ENCODE measurements at places on chromosomes 4 and X.

DNA sequence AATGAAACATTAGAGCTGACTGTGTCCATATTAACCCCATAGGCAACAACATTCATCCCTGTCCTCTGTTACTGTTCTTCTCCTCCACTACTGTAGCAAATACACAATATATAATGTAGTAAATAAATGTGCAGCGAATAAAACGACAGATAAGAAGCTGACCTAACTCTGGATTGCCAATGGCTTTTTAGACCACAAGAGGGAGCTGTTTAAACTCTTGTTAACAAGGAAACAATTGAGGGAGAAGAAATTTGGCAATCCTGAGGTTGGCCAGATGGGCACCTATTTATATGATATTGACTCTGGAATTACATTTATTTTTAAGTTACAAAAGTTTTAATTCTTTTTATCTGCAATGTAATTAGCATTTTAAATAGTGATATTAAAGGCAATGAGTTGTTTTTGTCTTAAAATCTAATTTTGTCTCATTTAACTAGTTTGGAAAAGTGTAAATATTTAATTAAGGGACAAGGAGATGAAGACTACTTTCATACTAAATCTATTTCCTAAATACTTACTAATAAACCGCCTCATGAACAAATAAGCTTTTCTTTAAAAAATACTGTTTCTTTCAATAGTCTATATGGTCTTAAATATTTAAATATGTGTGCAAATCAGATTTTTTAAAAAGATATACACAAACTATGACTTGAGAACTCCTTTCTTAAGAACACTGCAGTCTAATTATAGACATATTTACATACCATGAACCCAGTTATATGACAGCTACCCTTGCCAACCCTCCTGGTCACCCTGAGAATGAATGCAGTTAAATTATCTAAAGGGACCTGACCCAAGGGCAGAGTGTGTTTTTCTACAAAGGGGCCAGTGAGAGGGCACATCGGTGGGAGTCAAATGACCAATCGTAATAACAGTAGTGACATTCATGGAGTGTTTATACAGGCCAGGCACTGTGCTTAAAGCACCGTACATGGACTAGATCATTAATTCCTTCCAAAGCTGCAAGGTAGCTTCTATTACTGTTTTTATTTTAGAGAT, 52.9 kb upstream of the HPF1 start:
- no peak overlapping the region for H3K27ac ChIP-seq
- H3K27me3 ChIP-seq: no peaks in the 10 kb centered on the region
- no peak for DNase-seq

DNA sequence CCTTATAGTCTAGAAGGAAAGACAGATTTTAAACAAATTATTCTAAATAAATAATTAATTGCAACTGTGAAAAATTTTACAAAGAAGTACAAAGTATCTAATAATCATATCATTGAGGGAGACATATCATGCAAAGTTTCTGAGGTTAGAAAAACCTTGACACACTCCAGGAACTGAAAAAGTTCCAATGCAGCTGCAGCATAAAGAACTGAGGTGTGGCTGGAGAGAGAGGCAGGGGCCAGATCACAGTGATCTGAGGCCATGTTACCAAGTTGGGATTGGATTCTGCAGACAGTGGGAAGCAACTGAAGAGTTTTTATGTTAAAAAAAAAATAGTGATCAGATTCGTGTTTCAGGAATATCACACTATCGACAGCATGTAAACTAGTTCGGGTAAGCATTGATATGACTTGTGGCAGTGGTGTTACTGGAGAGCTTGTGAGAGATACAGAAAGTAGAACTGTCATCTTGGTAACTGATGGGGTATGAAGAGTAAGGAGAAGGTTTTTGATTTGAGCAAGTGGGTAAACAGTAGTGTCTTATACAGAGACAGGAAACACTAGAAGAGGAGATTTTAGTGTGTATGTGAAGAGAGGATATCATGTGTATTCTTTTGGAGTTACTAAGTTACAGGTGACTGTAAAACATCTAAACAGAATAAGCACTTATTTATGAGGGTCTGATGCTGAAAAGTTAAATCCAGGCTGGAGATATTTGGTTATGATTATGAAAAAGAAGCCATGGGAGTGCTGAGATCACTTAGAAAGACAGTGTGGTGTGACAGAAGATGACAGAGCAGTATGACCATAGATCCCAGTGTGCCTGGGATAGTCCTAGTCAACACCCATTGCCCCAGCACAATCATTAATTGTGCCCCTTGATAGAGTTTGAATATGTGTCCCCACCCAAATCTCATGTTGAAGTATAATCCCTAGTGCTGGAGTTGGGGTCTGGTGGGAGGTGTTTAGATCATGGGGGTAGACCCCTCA, 15.6 kb upstream of the SPRY1 start:
- DNase-seq: no peak
- no peaks in the 10 kb centered on the region for H3K4me1 ChIP-seq
- no peaks in the 10 kb centered on the region for H3K27me3 ChIP-seq

DNA sequence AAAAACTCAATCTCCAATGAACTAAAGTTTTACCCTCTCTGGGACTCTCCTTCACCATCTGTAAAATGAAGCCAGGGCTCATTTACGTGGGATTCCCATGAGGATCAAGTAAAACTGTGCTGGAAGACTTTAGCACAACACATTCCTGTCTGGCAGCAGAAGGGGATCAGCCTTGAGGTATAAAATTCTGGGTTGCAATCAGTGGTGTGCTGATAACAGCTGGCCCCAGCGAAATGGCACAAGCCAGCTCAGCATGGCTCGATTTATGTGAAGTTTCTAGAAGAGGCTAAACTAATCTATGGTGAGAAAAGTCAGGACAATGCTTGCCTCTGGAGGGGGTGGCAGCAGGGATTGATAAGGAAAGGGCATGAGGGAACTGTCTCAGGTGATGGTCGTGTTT, 28.4 kb downstream of the ZNF630 start:
- no peaks in the 10 kb centered on the region for H3K27me3 ChIP-seq
- H3K27ac ChIP-seq: no peak overlapping the region
- H3K4me3 ChIP-seq: no peak overlapping the region
- DNase-seq: no peak
- no peaks in the 10 kb centered on the region for H3K4me1 ChIP-seq

- no peak for DNase-seq
- peaks cover 2% of the 10 kb centered on the region for H3K27me3 ChIP-seq
- no peak overlapping the region for H3K27ac ChIP-seq
- H3K4me3 ChIP-seq: no peak overlapping the region
Measured at GRCh38 chrX:20596856-20597255, 330.1 kb upstream of the RPS6KA3 start.

- H3K4me3 ChIP-seq: no peak overlapping the region
- H3K27ac ChIP-seq: no peak overlapping the region
- no peaks in the 10 kb centered on the region for H3K4me1 ChIP-seq
- no peaks in the 10 kb centered on the region for H3K27me3 ChIP-seq
- no peak for DNase-seq
- H3K36me3 ChIP-seq: no peaks in the 10 kb centered on the region
Measured at GRCh38 chrX:139287155-139287924, 243.2 kb upstream of the F9 start.

DNA sequence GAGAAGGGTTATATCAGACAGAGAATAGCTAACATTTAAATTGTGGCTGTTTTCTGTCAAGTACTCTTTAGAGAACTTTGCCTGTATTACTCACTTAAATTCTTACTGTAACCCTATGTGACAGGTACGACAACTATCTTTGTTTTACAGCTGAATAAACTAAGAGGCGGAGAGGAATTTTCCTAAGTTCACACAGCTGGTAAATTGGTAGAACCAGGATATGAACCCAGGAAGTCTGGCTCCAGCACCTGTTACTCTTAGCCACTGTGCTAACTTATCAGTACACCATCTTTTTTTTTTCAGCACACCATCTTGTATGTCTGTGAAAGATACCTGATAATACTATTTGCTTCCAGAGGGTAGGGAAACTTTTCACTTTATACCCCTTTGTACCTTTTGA, 2.0 kb upstream of the SYP start:
- no peaks in the 10 kb centered on the region for H3K4me1 ChIP-seq
- no peak overlapping the region for H3K4me3 ChIP-seq
- no peaks in the 10 kb centered on the region for H3K27me3 ChIP-seq
- H3K36me3 ChIP-seq: no peaks in the 10 kb centered on the region

DNA sequence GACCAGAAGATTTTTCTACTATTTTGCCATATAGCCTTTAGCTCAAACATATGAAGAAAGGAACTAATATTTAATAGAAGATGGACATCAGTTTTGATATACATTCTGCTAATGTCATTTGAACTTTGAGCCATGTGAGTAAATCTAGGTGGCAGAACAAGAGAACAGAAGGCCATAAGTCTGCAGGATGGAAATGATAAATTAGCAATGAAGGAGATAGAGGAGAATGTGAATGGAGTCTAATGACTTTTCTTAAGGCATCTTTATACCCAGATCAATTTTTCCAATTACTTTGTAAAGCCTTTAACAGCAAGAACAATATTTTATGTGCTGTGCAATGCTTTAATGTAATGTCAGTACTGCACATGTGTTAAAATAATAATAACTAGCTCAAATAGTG, 30.1 kb upstream of the ALG13 start:
- no peaks in the 10 kb centered on the region for H3K36me3 ChIP-seq
- no peak for DNase-seq
- H3K27ac ChIP-seq: no peak overlapping the region
- H3K27me3 ChIP-seq: no peaks in the 10 kb centered on the region

GRCh38 chrX:154986826-154987575, 35.5 kb downstream of the F8 start:
- H3K27ac ChIP-seq: no peak overlapping the region
- H3K4me1 ChIP-seq: no peaks in the 10 kb centered on the region
- no peaks in the 10 kb centered on the region for H3K36me3 ChIP-seq

- H3K4me3 ChIP-seq: no peak overlapping the region
- H3K27ac ChIP-seq: no peak overlapping the region
- H3K36me3 ChIP-seq: peaks cover 2% of the 10 kb centered on the region
Measured at GRCh38 chrX:47637546-47638195, 7.9 kb upstream of the CFP start.

DNA sequence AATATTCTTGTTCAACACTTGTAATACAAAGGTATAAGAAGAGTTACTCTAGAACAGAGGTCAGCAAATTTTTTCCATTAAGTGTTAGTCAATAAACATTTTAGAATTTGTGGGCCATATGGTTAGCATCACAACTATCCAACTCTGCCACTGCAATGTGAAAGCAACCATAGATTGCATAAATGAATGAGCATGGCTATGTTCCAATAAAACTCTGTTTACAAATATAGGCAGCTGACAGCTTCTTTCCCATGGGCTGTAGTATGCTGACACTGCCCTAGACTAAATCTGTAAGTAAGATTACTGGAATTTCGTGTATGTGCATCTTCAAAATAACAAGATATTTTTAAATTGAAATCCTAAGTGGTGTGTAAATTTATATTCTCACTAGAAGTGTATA, 73.7 kb downstream of the GABRA2 start:
- H3K4me1 ChIP-seq: no peaks in the 10 kb centered on the region
- H3K27me3 ChIP-seq: no peaks in the 10 kb centered on the region
- no peak for DNase-seq
- H3K36me3 ChIP-seq: no peaks in the 10 kb centered on the region
- H3K4me3 ChIP-seq: no peak overlapping the region
- no peak overlapping the region for H3K27ac ChIP-seq

GRCh38 chr4:104979083-104979760, 167.5 kb upstream of the TET2 start:
- H3K4me3 ChIP-seq: no peak overlapping the region
- no peak for DNase-seq
- H3K4me1 ChIP-seq: no peaks in the 10 kb centered on the region
- H3K27me3 ChIP-seq: no peaks in the 10 kb centered on the region
- H3K36me3 ChIP-seq: no peaks in the 10 kb centered on the region

DNA sequence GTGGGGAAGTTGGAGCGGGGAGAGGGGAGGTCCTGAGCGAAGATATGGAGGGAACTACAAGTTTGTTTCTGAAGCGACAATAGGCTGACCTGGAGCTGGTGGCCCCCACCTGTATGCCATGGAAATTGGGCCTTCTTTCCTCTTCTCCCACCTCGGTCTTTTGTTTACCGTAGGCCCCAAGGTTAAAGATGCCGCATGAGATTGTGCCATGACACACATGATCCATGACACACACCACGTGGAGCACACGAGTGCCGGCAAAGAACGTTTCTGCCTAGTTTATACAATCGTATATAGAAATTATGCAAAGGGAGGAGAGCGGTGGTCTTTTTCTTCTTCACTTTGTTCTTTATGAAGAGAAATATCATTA, 408 bp downstream of the TMEM33 start:
- H3K27me3 ChIP-seq: no peaks in the 10 kb centered on the region
- peak overlapping the region; percentile 55 for H3K27ac ChIP-seq
- no peak for DNase-seq
- H3K4me1 ChIP-seq: no peaks in the 10 kb centered on the region
- H3K4me3 ChIP-seq: peak overlapping the region; percentile 95

GRCh38 chr4:81120055-81120454, 89.5 kb downstream of the BMP3 start:
- H3K36me3 ChIP-seq: no peaks in the 10 kb centered on the region
- no peaks in the 10 kb centered on the region for H3K4me1 ChIP-seq
- no peak overlapping the region for H3K27ac ChIP-seq
- no peaks in the 10 kb centered on the region for H3K27me3 ChIP-seq
- H3K4me3 ChIP-seq: no peak overlapping the region
- no peak for DNase-seq

GRCh38 chr4:15232366-15233263, 195.2 kb upstream of the C1QTNF7 start:
- H3K27ac ChIP-seq: no peak overlapping the region
- no peaks in the 10 kb centered on the region for H3K36me3 ChIP-seq
- peak; percentile 55 for DNase-seq
- no peaks in the 10 kb centered on the region for H3K27me3 ChIP-seq
- peaks cover 12% of the 10 kb centered on the region for H3K4me1 ChIP-seq

GRCh38 chr4:147782087-147782781, 50.3 kb downstream of the ARHGAP10 start:
- H3K36me3 ChIP-seq: no peaks in the 10 kb centered on the region
- H3K4me3 ChIP-seq: no peak overlapping the region
- H3K27me3 ChIP-seq: no peaks in the 10 kb centered on the region
- H3K27ac ChIP-seq: no peak overlapping the region
- peaks cover 4% of the 10 kb centered on the region for H3K4me1 ChIP-seq

- no peaks in the 10 kb centered on the region for H3K4me1 ChIP-seq
- no peak for DNase-seq
- H3K4me3 ChIP-seq: peak overlapping the region; percentile 94
Measured at GRCh38 chr4:143559757-143560147, 46.2 kb downstream of the SMARCA5 start.

DNA sequence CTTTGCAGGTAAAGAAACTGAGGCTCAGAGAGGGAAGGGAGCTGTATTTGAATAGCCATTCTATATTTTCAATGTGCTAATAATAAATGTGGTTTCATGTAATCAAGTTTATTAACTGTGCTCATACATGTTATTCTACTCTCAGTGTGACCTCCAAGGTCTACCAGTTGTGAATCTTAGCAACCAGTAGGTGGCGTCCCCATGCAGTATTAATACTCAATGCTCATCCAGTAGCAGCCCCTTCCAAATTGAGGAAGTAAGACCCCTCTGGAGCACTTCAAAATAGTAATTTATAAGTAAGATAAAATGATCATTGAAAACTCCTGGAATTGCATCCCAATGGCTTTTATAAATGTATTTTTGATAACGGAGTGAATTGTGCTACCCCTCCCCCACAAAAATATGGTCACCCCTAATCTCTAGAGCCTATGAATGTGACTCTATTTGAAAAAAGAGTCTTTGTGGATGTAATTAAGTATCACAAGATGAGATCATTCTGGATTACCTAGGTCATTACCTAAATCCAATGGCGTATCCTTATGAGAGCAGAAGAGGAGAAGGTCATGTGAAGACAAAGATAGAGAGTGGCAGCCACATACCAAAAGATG, 20.4 kb upstream of the SEPSECS start:
- H3K27me3 ChIP-seq: no peaks in the 10 kb centered on the region
- H3K4me3 ChIP-seq: no peak overlapping the region
- no peaks in the 10 kb centered on the region for H3K4me1 ChIP-seq
- no peaks in the 10 kb centered on the region for H3K36me3 ChIP-seq
- DNase-seq: no peak
- no peak overlapping the region for H3K27ac ChIP-seq

Data from kidney (tissue), 22 donors.